ENCODE measurements at places on chromosomes 4 and X.

GRCh38 chrX:151510203-151510602, 53.3 kb upstream of the PASD1 start:
- DNase-seq, result no peak

DNA sequence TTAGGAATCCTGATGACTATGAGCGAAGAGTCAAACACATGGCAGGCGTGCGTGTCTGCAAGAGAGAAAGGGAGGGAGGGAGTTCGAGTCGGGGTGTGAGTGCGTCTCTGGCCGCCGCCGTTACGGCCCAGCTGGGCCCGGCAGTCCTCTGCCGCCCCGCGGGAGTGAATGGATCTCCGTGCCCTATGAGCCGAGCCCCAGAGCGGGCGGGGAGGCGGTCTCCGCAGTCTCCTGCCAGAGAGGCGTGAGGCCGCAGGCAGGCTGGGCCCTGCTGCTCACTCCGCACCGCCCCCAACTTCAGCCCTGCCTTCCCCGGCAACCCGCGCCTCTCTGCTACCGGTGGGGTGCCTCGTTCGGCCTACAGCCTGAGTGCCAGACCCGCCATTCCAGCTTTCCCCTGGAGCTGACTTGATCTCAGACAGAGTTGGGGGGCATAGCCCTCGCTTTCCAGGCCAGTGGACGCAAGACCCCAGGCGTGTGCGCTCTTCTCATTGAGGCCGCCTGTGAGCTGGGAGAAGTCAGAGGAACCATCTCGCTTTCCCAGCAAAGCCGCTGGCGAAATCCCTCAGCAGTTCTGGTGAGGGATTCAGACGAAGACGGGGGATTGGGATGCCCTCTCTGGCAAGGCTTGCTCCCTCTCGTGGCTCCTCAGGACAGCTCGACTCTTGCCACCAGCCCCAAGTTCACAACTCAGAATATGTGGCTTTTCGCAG, 1.4 kb downstream of the SLC16A2 start:
- DNase-seq, result no peak

- DNase-seq, result peak; percentile 31
Observed at GRCh38 chrX:41293269-41293668, 40.7 kb upstream of the DDX3X start.

- DNase-seq, result peak; percentile 63
Observed at GRCh38 chrX:69503782-69504625, at the start of gene NALF2. Gene NALF2 (plus strand): TSS chrX:69504326. CDS start chrX:69505283, 957 bp downstream.

- DNase-seq, result no peak
Observed at GRCh38 chr4:136012220-136012619, 1520.1 kb downstream of the PCDH18 start.

DNA sequence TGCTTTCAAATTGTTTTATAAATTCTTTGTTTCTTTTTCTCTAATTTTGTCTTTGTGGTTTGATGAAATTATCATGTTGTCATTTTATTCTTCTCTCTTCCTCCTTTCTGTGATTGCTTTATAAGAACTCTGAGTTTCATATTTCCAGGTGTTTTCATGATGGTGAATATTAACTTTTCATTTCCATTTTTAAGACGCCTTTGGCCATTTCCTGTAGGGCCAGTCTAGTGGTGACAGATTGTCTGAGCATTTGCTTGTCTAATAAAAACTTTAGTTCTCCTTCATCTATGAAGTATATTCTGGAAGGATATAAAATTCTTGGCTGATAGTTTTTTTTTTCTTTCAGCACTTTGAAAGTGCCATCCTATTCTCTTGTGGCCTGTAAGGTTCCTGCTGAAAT, 128.1 kb downstream of the FAM13A start:
- DNase-seq, result no peak

GRCh38 chrX:70208479-70208878, 26.0 kb upstream of the AWAT1 start:
- no peak for DNase-seq

- no peak for DNase-seq
Observed at GRCh38 chr4:2383760-2384159, 34.7 kb downstream of the ZFYVE28 start.

DNA sequence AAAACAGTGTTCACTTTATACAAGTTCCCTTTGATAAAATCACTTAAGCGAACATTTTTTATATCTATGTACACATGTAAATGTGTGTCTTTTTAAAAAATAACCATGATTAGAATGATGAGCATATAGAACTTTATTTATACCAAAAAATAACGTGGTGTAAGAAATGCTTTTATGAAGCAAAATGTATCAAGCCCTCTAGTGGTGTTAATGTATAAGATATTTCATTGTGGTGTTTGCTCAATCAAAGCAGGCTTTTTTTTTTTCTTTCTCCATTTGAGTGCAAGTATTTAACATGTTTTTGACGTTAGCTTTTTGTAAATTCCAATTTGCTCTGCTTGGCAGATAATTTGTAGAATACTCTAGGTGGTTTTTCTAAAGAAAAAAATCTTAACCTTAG, 2092.4 kb upstream of the TENM3 start:
- peak; percentile 34 for DNase-seq

DNA sequence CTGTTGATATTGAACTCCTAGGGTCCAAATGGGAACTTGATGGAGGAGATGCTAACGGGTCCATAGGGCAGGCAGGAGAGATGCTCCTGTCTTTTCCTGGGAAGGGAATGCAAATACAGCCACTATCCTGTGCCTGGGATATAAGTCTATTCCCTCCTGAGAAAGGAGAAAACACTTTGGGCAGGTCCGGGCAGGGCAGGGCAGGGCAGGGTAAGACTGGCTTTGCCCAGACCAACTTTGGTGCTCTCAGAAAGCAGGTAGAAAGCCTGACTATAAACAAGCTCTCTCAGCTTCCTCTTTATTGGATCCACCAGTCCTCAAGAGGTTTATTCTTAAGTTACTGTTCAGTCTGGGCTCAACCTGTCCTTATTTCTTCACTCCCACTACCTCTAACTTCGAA, 232.3 kb downstream of the PTTG2 start:
- DNase-seq, result no peak

GRCh38 chr4:166312166-166312565, 439.1 kb downstream of the TLL1 start:
- no peak for DNase-seq

GRCh38 chrX:154043003-154043763, 23.5 kb upstream of the IRAK1 start:
- DNase-seq, result no peak

GRCh38 chrX:38225093-38225492, 4.4 kb upstream of the SRPX start:
- DNase-seq, result no peak

DNA sequence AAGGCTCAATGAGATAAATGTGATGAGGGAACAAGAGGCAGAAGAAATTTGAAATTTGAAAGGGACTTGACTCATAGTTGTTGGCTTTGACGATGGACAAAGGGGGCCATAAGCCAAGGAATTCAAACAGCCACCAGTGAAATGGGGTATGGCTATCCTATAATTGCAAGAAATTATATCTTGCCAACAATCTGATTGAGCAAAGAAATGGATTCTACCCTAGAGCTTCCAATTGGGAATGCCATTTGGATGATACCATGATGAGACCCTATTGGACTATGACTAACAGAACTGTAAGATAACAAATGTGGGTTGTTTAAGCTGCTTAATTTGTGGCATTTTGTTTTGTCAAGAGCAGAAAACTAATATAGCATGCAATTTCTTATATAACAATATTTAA, 270.1 kb upstream of the ARSJ start:
- no peak for DNase-seq

GRCh38 chr4:119100655-119101054, 35.0 kb upstream of the MYOZ2 start:
- no peak for DNase-seq

- no peak for DNase-seq
Observed at GRCh38 chr4:8208565-8208964, 9.5 kb downstream of the SH3TC1 start.

GRCh38 chrX:7606039-7606652, 236.8 kb upstream of the VCX start:
- DNase-seq, result no peak

Data from ACHN (cell line).